ENCODE measurements at places on chromosomes 12 and 14.
A peak's percentile ranks its signal among the peaks of the same experiment; 100 is the strongest.

DNA sequence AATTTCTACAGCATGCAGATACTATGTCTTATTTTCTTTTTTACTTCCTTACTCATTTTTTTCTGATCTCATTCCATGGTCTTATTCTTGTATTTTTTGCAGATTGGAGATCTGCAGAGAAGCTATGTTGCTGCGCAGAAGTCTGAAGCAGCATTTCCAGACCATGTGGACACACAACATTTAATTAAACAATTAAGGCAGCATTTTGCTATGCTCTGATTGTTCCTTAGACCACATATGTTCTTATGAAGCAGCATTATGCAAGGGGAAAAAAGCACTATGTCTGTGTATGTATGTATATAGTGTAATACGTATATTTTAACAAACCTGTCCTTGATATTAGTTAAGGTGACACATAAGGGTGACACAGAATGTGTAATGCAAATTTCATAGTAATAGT is 52.7 kb downstream of the TTC8 start:
- no peak for DNase-seq

GRCh38 chr14:72512281-72512680 is 381.6 kb downstream of the DPF3 start:
- DNase-seq, result no peak

DNA sequence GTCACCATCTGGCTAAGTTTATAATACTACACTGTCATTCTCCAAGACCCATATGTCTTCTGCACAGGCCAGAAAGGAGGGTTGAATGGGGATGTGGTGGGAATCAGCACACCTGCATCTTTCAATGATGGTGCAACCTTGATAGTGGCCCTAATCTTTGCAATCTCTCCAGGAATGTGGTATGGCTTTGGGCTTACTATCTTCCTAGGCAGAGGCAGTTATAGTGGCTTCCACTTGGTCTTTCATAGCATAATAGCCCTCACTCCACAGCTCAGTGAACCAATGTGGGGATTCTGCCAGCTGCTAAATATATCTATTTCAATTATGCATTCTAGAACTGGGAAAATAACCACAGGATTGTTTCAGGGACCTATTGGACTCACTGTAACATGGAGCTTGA is 61.8 kb upstream of the ATP2B1 start:
- peak; percentile 84 for DNase-seq

DNA sequence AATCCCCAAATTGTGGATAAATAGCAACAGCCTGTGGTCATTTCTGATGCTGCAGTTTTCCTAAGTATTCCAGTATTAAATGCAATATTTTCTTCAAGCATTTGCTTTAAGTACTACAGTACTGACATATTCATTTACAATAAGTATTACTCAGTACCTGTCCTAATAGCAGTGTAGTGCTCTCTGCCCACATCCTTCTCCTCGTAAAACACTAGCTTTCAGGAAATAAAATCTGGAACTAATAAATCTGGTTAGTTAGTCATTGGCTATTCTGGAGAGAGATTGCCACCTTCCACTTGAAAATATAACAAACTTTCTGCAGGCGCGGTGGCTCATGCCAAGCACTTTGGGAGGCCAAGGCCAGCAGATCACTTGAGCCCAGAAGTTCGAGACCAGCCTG is 441.5 kb downstream of the PRKD1 start:
- DNase-seq, result no peak

DNA sequence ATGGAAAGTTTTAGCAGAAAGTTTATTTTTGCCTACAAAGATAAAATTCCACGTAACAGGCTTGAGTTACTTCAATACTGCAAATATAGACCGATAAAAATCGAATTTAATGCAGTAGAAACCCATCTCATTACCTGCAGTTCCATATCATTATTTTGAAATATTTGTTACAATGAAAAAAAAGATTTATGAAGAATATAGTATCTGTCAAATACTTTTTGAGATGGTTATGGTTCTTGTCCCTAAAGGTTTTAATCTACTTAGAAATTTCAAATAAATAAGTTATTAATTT is 273.5 kb downstream of the ADAMTS20 start:
- no peak for DNase-seq

DNA sequence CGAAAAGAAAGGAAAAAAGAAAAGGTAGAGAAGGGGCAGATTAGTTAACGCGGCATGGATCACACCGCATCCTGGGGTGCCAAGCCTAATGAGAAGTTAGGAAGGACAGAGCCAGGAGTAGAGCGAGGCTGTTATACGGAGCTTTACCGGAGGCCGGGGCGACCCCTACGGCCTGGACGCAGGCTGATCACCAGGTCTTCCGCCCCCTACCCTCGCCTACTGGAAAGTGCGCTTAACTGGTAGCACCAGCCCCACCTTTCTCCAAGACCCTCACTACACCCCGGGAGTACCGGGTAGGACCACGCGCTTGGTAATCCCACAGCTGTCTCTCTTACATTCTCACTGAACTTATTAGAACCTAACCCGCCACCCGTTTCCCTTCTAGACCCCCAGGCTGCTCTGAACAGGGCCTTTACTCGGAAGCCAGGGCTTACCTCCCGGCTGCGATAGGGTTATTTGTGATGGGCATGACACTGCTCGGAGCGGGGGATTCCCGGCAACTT is 33.8 kb downstream of the WBP11 start:
- DNase-seq, result peak; percentile 69

- peak; percentile 57 for DNase-seq
These were observed 146.3 kb downstream of the CAND1 start for GRCh38 chr12:67415473-67415872.

GRCh38 chr12:113322343-113322742 is 12.6 kb downstream of the SLC8B1 start:
- DNase-seq, result no peak

DNA sequence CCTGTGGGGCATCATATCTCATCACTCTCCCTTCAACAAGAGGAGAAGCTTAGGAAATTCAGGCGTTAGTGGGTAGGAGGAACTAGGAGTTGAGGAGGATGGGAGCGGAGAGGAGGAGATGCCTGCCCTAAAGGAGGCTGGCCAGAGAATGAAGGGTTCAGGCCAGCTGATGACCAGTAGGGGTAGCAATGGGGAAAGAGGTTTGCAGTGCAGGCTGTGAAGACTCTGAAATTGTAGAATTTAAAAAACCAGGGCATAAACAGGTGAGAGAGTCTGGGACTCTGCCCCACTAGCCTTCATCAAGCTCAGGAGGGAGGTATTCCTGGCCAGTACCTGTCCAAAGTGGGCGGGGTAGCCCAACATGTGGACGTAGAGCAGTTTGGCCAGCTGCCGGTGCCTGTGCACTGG is 809 bp downstream of the AP1G2 start:
- no peak for DNase-seq

DNA sequence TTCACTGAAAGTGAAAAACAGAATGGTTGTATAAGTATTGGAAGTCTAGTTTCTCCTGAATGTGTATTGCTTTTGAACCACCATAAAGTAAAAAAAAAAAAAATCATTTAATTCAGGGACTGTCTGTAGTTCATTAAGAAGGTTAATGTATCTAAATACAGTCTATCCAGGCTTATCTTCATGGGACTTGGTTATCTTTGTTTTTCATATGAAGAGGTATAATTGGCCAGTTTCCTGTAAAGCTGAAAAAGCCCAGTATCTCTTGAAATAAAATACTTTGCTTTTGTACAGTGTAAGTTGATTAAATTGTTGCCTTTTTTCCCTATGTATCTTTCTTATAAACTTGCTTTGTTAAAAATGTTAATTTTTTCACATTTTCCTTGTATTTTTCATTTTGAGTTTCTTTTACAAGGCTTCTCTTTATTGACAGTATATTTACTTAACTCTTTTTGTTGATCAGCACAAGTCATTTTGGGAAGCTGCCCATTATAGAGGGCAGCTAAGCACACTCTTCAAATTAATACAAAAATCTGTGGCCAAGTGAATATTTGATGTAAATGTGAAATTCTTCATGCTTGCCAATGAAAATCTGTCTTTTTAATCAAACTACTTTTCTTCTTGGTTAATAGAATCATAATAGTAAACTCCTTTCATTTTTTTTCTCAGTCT is 156.0 kb downstream of the TMTC3 start:
- DNase-seq, result no peak

Measured in NCI-H524 (cell line).